Dorsolateral prefrontal cortex (tissue), 122 donors: ENCODE measurements at places on chromosomes 11 and 22.
A peak's percentile ranks its signal among the peaks of the same experiment; 100 is the strongest.

DNA sequence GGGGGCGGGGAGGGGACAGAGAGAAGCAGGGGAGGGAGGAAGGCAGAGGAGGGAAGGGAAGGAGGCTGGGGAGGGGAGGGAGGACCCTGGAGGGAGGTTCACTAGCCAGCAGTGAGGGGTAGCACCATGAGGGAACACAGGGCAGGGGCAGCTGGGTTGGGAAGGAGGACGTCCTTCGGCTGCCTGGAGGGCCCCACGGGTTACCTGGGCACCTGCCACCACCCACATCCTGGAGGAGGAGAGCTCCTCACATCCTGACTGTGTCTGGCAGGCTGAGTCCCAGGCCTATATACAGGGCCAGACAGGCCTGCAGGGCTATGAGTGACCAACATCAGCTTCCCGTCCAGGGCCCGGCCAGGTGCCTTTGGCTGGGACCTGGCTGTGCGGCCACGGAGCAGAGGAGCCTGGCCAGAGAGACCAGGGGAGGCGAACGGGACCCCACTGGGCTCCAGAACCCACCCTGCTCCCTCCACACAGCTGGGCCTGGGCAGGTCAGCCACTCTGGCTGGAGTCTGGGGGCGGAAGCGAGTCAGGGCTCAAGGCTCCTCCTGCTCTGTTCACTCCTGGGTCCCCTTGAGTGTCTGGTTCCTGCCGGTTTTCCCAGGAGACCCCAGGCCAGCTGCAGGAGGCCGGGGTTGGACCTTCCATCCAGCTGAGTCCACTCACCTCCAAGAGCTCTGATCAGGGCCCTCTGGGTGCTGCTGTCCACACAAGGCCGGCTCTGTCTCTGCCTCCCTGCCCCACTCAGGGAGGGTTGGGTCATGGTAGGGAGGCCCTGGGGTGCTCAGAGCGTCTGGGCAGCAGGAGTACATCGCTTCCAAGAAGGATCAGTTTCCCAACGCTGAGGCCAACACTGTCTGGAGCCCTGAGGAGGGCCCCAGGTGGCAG, 677.7 kb downstream of the BRD1 start:
- no peak for DNase-seq

DNA sequence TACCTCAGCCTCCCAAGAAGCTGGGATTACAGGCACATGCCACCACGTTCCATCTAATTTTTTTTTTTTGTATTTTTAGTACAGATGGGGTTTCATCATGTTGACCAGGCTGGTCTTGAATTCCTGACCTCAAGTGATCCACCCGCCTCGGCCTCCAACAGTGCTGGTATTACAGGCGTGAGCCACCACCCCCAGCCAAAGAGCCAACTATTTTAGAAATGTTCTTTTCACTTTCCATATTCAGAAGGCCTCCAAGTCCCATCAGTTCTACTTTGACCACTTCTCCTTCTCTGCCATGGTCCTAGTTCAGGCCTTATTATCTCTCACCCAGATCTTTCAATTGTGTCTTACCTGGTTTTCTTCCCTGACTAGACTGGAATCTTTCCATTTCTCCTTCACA, 48.2 kb downstream of the CCDC83 start:
- no peak for DNase-seq

DNA sequence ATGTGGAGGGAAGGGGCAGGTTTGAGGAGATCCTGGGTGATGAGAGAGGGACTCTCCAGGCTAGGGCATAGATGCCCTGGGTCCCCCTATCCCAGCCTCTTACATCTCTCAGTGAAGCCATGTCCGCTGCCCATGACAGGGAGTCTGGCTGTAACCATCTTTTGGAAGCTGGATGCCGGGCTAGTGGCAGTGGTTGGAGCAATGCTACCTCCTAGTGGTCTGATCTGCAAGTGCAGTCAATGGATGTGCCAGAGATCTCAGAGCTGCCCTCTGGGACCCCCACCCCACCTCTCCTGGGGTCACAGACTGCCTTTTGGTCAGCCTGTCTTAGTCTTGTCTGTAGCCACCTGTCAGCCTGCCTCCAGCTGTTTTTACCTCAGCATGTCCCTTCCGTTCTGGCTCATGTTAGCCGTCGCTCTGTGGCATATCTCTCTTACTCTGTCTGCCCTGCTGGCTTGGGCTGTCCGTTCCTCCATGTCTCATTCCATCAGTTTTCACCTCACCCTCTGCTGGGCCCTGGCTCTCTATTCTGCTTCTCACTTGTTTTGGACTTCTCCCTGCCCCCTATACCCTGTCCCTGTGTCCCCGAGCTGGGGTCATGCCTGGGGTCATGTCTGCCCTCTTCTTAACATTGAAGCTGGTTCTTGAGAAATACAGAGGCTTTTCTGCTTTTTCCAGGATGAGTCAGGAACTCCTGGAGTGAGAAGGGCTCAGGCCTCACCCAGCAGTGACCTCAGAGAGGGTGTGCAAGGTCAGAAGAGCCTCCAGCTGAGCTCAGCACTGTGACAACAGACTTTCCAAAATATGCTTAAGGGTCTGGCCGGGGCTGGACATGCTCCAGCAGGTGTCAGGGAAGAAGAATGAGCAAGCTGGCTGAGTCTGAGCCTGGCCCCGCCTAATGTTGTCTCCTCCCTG, 52.0 kb upstream of the THY1 start:
- DNase-seq: peak; percentile 45

- DNase-seq: no peak
Measured at GRCh38 chr11:134676516-134677287, 264.7 kb upstream of the B3GAT1 start.

- DNase-seq: no peak
Measured at GRCh38 chr11:130121445-130121978, 38.1 kb upstream of the ST14 start.

GRCh38 chr11:94658888-94659287, 91.7 kb downstream of the PIWIL4 start:
- DNase-seq: no peak

GRCh38 chr22:42655693-42656092, 6.5 kb upstream of the CYB5R3 start:
- DNase-seq: no peak

DNA sequence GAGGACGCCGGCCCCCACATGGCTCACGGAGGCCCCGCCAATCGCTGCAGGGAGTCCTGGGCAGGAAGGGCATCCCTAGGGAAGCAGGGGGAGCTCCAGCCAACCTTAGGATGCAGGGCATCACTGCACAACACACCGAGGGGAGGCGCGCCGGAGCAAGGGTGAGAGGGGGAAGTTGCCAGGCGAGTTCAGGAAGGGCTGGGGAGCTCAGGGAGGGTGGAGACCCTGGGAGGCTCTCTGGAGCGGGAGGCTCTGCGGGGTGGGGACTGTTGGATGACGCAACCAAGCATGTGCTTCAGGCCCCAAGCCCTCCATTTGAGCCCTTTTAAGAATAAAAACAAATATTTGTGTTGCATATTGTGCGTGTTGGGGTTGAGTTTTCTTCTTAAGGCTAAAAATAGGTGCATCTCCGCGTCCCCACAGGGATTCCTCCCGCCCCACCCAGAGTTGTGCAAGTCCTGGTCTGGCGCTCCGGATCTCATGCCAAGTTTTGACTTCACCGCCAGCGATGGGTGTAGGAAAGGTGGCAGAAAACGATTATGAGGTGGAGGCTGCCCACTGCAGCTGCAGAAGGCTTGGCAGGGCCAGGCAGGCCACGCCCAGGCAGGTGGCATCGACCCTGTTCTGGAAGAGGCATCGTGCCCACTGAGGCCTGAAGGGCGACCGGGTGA, 65.2 kb downstream of the WNT7B start:
- DNase-seq: no peak

GRCh38 chr22:41511521-41511968, 32.7 kb downstream of the POLR3H start:
- DNase-seq: no peak
